ENCODE measurements at places on chromosomes 7 and 10. TPM values are rescaled to one million over a fixed set of nuclear protein-coding genes. Genes with fewer than 3 reads are reported as not detected.

GRCh38 chr7:51589111-51589510 lies 272.5 kb upstream of the COBL start:
- no peak for DNase-seq

- no peak for DNase-seq
Observed at GRCh38 chr10:2700626-2701305, 366.6 kb upstream of the PFKP start.

DNA sequence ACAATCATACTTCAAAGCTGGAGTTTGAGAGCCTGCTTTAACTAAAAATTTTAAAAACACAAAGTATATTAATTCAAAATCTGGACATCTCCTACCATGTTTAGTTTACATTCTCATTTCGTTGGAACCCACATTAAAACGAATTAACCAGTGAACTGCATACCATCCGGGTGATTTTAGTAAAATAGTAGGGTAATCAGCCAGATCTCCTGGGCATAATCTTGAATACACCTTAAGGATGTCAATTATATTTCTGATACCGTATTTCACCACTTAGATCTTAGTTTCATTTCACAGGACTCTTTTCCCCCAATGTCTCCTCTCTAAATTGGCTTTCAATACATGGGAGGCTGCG lies 175.6 kb upstream of the PFKP start:
- no peak for DNase-seq

- no peak for DNase-seq
Observed at GRCh38 chr10:62585211-62585775, 211.1 kb downstream of the ZNF365 start.

- DNase-seq, result no peak
Observed at GRCh38 chr10:103558911-103559310, 65.4 kb downstream of the NEURL1 start.

DNA sequence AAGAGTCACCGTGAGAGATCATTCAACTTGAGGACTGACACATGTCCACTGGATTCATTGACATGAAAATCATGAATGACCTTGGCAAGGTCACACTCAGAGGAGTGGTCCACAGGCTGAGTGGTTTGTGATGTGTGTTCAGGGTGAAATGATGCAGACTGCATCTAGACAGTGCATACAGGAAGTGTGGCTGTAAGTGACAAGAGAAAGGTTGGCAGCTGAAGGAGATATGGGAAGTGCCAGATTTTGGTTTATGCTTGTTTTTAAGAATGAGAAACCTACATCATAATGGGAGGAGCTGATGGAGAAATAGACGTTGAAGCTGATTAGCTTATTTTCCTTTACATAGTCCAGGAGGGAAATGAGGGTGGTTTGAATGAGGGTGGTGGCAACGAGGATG lies 64.8 kb upstream of the VIPR2 start:
- DNase-seq, result no peak

DNA sequence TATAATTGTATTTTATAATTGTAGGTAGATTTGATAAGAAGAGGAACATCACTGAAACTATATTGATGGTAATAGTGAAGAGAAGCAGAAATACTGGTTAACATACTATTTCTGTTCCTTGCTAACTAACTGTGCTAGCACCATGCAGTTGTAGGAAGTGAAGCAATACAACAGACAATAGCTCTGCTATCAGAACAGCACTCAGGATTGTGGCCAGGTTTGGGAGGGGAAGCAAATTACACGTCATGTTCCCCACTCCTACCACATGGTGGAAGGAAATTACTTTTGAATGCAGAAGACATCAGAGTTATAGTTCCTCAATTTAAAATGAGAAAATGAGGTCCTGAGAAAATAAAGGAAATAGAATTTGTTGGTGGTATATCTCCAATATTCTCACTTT lies 151.1 kb downstream of the DGKB start:
- no peak for DNase-seq

GRCh38 chr7:125118444-125118843 lies 188.8 kb upstream of the POT1 start:
- no peak for DNase-seq

GRCh38 chr7:20064181-20064970 lies 152.8 kb downstream of the MACC1 start:
- DNase-seq, result no peak

DNA sequence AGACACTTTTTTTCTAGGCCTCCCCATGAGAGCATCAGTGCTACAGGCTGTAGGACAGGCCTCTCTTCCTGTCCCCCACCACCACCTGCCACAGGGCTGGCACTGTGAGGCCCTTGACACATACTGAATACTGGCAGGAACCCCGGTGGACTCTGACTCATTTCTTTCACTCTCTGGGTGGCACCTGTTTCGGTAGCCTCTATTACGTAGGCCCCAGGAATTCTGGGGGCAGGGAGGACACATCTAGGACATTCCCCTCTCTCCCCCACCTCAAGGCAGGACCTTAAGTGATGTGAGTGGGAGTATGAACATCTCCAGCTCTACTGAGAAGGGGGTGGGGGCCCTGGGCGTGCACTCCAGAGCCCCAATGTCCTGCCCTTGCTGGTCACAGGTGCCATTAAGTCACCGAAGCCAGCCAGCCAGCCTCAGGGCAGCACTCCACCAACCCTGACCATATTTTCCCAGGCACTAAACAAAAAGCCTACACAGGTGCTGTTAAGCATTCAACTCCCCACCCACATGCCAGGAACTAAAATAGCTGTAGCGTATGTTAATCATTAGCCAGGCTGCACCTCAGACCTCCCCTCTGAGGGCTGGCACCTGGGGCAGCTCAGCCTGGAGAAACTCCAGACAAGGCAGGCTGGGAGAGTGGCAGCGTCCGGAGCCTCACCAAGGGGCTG lies 8.9 kb downstream of the ANXA11 start:
- DNase-seq, result no peak

DNA sequence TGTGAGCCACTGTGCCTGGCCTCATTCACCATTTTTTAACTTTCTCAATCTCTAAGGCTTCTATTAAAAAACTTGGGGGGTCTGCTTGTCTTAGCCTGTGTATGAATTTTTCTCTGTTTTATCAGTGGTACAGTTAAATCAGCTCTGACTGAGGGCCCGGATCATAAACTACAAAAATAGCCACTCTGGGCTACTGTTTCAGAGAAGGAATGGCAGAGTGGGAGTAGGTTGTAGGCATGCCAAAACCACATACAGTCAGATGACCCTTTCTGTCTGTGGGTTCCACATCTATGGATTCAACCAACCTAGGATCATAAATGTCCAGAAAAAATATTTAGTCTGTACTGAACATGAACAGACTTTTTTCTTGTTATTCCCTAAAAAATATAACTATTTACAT lies 21.3 kb downstream of the TBC1D12 start:
- DNase-seq, result no peak

- no peak for DNase-seq
Observed at GRCh38 chr7:42198974-42199668, 37.9 kb downstream of the GLI3 start.

DNA sequence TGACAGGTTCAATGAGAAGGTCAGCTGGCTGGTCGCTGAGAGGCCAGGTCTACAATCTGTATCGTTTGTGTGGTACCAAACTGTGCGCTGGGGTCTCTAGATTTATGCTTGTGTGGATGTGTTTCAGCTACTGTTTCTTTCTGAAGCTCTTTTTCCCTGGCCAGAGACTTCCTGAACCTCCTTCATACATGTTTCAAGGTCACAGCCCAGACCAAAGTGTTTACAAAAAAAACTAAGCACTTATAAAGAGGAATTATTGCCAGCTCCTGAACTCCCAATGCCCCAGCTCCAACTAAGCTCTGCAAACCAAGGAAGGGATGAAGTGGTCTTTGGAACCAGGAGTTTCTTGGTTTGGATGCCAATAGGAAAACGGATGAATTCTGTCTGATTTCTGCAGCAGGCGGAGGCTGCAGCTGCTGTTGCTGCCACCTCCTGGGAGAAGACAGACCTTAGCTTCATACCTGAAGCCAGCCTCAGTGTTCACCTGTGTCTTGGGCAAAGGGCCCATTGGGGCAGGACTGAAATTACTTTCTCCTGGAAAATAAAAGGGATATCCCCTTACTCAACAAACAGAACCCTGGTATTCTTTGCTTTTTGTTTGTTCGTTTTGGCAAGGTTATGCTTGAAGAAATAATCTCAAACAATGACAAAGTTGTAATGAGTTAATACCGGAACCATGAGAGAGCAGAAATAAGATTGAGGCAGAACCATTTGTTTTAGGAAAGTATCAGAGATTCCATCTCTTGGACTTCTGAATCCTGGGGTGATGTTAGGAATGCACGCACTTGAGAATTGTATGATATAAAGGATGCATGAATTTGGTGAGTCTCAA lies 24.6 kb upstream of the MKLN1 start:
- DNase-seq, result peak; percentile 48

DNA sequence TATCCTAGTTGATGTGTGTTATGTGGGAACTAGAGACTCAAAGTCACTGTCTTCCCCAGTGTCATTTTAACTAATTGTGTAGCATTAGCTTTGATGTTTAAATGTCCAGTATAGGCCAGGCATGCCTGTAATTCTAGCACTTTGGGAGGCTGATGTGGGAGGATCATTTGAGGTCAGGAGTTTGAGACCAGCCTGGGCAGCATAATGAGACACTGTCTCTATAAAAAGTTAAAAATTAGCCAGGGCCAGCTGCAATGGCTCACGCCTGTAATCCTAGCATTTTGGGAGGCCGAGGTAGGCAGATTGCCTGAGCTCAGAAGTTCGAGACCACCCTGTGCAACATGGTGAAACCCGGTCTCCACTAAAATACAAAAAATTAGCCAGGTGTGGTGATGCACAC lies 24.4 kb downstream of the DDX50 start:
- no peak for DNase-seq

DNA sequence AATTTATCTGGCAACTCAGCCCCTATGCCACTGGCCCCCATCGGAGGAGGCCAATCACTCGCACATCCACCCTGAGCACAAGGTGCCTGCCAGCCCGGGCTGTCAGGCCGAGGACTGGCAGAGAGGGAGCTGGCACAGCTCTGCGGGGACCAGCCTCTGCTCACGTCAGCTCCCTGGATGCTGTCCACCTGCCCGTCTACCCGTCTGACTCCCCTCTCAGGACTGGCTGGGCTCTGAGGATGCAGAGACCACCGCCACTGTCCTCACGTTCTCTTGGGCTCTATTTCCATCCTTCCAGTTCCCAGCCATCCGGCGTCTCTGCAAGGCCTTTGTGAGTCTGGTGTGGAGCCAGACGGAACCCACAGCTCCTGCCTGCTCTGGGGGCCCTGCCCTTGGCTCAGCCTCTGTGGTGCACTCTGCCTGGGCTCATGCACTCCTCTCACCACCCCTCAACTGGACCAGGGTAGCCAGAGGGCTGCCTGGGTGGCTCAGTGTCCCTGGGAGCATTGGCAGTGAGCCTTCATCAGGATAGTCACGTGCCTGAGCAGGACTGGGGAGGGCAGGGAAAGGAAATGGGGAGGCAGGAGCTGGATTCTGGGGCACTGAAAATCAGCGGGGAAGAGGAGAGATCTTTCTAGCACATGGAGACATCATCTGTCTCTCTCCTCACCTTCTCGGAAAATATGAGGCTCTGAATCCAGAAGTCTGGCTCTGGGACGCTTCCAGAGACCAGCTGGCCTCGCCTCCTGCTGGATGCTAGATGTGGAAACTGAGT lies 38.0 kb upstream of the PCBD1 start:
- DNase-seq, result no peak

- DNase-seq, result no peak
Observed at GRCh38 chr10:31646519-31646918, 282.1 kb downstream of the ARHGAP12 start.

DNA sequence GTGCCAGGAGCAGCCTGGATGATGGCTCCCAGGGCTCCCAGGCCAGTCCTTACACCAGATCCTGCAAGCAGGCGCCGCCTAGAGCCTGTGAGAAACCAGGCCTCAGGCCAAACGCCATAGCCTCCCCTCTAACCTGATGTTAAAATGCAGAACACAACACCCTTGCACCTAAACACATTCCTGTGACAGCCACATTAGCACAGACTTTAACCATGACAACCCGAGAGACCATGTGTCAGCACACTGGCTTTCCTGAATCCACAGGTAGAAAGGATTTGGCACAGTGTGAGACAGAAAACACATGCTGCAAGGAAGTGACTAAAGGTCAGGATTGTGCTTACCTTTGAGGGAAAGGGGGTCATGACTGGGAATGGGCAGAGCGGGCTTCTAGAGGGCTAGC lies 59.9 kb downstream of the SGMS1 start:
- peak; percentile 61 for DNase-seq

DNA sequence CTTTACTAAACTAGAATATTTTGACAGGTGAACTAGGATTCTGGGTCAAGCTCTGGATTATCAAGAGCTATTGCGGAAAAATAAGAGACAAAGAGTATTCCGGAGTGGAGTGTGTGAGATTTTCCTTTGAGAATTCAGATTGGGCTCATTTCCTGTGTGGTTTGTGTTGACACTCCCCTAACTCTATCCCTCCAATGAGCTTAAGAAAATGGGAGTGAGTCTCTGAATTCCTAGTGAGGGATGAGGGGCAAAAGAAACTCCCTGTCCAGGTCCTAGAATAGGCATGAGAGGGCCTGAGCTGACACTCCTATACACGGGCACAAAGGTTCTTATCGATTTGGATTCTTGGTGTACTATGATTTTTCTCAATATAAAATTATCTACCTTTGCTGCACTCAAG lies 10.2 kb downstream of the KLF14 start:
- no peak for DNase-seq

- no peak for DNase-seq
Observed at GRCh38 chr10:126843299-126843934, 61.8 kb upstream of the DOCK1 start.

DNA sequence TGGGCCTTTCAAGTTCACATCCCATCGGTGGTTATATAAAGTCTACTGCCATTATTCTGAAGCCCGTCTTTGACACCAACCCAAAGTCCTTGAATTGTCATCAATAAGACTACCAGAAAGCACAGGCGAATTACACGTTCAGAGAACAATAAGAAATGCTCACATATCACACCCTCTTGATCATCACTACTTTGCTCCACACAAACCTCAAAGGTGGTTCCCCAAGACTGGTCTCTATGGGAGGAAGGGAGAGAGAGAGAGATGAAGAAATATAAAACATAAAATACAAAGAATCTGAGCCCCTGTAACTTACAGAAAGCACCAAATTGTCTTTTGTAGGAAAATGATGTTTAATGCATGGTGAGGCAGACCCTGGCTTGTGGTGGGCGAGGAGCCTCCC lies 4.4 kb downstream of the HIPK2 start:
- no peak for DNase-seq

The AGAP4 gene
- 25.8 TPM for total RNA-seq

The TRIM24 gene
- total RNA-seq, result 103 TPM

The KIF11 gene
- 55.7 TPM for total RNA-seq

The GNAI1 gene
- 26.7 TPM for total RNA-seq

The MEOX2 gene
- 0.07 TPM for total RNA-seq

The ZNF503 gene
- total RNA-seq, result 0.39 TPM

The LRIT1 gene
- total RNA-seq, result not detected

The CDHR1 gene
- total RNA-seq, result 5.0 TPM

The TEX47 gene
- not detected for total RNA-seq

The OR2A1 gene
- not detected for total RNA-seq

The UBE2H gene
- 55.0 TPM for total RNA-seq
